ENCODE measurements at places on chromosomes 4 and X. TPM values are rescaled to one million over a fixed set of nuclear protein-coding genes. Genes with fewer than 3 reads are reported as not detected.

TKTL2 gene
- not detected for total RNA-seq

PLXNB3 gene
- 2.1 TPM for total RNA-seq

TIGD4 gene
- 0.15 TPM for total RNA-seq

XAGE1B gene
- not detected for total RNA-seq

SCD5 gene
- 3.2 TPM for total RNA-seq

TRIM61 gene
- 3.1 TPM for total RNA-seq

FRG2 gene
- not detected for total RNA-seq

All from heart right ventricle (tissue), 16 donors.